CD8-positive, alpha-beta memory T cell (primary cell): ENCODE measurements at places on chromosomes 7 and 10. TPM values are rescaled to one million over a fixed set of nuclear protein-coding genes. Genes with fewer than 3 reads are reported as not detected.

VPS41 gene
- total RNA-seq, result 66.9 TPM

PLEKHS1 gene
- total RNA-seq, result not detected

GRCh38 chr7:130144312-130145171, 60.7 kb downstream of the TMEM209 start:
- DNase-seq, result no peak

DNA sequence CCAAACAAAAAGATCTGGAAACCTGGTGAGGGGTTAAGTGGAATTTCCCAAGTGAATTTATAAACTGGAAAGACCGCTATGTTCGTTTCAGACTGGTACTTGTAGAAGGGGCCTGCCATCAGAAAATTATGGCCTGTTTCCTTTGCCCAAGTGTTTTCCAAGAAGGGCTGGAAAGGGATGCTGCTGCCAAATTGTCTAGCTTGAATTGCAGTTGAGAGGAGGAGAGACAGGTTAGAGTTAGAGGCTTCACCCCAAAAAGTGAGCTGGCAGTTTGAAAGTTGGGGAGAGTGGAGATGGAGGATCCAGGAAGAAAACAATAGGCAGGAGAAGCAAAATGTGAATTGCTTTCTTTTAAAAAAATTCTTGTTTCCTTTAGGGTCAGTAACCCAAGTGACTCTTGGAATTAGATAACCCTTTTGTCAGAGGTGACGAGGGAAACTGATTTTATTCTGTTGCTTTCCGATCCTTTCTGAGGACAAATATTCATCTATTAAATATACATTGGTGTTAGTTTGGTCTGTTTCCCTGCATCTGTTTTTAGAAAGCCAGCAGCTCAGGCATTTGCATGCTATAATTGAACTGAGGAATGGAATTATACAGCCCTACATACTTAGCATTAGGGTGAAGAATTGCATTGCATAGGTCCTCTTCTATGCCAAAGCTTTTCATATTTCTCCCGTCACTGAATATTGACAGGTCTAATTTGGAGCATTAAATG, 82.5 kb upstream of the PRR15 start:
- no peak for DNase-seq

RNLS gene
- total RNA-seq, result 4.6 TPM

DNA sequence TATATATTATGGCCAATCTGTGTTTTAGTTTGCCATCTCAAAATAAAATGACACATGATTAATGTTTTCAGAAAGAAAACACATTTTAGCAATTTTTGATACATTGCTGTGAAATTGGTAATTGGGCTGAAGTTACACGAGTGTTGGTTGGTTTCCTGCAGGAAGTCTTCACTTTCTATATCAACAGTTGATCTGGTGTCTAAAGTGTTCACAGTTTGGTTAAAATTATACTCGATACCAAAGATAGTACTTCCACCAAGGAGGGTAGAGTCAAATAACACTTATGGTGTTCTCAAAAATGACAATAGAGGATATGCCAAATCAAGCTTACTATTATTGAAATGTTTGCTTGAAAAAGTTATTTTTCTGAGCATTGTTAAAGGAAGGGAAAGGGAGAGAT, 120.3 kb upstream of the GLCCI1 start:
- DNase-seq, result no peak

GRCh38 chr7:44177570-44178131, 11.6 kb downstream of the GCK start:
- DNase-seq, result no peak

HOXA7 gene
- not detected for total RNA-seq

STEAP1 gene
- total RNA-seq, result not detected

SPDYE9 gene
- total RNA-seq, result not detected

GRCh38 chr10:68105820-68106219, 3.5 kb upstream of the MYPN start:
- DNase-seq, result no peak

- no peak for DNase-seq
Observed at GRCh38 chr10:71230656-71231025, 18.3 kb downstream of the UNC5B start.

DNA sequence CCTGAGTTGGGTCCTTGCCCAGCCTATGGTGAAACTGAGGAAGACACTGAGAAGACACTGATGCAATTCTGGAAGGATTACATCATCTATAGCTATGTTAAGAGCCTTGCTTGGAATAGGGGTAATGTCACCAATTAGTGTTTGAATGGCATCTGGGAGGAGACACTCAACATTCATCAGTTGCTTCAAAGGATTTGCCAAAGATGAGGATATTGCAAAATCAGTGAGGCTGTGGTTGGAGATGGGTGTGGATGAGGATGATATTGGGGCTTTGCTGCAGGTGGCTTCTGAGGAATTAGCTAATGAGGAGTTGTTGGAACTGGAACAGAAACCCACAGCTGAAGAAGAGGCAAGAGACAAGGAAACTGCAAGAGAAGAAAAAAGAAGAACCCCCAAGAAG, 146.7 kb upstream of the SP4 start:
- no peak for DNase-seq

GRCh38 chr7:40000734-40001315, 50.8 kb downstream of the CDK13 start:
- no peak for DNase-seq

GRCh38 chr10:86314616-86315548, 51.7 kb downstream of the GRID1 start:
- DNase-seq, result no peak

- no peak for DNase-seq
Observed at GRCh38 chr10:49611166-49611815, 1.2 kb downstream of the SLC18A3 start.

SPDYE2 gene
- total RNA-seq, result not detected

SBDS gene
- total RNA-seq, result 92.0 TPM

DNA sequence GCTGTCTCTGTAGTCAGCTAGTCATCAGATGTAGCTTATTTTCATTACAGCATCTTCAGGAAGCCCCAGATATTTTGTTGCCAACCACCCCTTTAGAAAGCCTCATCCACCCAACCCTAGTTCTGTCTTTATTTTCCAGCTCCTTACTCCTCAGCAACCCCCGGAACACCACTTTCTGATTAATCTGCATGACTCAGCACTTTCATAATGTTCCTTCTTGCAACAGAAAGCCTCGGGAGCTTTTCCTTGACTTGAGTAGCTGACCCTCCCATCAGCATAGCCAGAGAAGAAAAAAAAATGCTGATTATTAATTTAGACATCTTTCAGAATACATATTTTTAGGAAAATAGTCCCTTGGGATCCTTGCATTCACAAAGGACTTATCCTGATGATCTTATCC, 244.0 kb upstream of the CXCL12 start:
- DNase-seq, result no peak

- DNase-seq, result no peak
Observed at GRCh38 chr10:4024516-4025245, 239.7 kb upstream of the KLF6 start.

LAMTOR4 gene
- 125 TPM for total RNA-seq

- no peak for DNase-seq
Observed at GRCh38 chr7:901388-902154, 25.2 kb downstream of the GET4 start.

GRCh38 chr10:100637785-100638184, 102.0 kb downstream of the HIF1AN start:
- DNase-seq, result no peak

- no peak for DNase-seq
Observed at GRCh38 chr7:78164459-78164858, 365.9 kb downstream of the PHTF2 start.

DNA sequence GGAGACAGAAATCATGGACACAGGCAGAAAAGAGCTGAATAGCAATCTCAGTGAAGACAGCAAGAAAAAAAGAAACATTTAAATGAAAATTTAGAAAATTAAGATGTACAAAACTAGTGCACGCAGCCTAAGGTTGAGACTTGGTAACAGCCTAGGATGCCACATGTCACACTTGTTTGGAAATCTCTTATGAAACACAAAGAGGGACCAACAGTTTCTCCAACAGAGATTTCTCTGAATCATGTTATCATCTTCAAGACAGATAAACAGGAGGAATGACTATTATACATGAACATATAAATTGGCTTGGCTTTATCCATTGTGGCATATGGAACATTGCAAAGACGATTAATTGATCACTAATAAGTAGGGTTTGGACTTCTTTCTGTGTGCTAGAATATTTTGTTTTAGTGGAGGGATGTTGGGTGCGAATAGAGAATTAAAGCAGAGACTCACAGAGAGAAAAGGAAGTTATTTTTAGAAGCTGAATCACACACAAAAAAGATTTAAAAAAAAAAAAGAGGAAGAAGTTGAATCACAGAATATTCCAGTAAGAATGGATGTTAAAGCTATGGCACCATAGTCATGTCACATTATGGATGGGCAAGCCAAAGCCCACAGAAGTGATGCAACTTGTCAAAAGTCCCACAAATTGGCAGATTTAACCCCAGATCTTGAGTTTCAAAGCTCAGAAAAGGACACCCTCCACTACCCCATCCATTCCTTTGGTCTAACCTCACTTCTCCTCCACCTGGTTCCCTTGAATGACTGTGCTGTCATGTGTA, 91.6 kb downstream of the MYOF start:
- DNase-seq, result no peak

DNA sequence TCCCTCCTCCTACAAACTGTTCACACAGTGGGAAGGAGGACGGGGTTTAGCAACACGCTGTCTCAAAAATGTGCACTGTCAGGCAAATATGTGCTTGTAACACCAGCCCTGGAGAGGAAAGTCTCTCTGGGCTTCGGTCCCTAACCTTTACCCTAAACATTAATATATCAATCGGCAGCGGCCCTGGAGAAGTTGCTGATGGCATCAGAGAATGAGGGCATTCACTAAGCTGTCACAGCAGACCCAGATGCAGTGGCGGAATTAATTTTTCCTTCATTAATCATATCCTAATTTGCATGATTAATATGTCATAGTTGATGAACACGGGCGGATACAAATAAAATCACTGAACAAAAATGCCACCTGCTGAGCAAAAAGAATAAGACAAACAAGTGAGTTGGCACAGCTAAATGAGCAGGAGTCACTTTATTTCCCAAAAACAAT, 45.2 kb upstream of the INSIG1 start:
- no peak for DNase-seq

SLC13A1 gene
- total RNA-seq, result not detected

OR6V1 gene
- not detected for total RNA-seq

GRCh38 chr7:129176916-129177710, 11.3 kb upstream of the SMO start:
- DNase-seq, result no peak

DNA sequence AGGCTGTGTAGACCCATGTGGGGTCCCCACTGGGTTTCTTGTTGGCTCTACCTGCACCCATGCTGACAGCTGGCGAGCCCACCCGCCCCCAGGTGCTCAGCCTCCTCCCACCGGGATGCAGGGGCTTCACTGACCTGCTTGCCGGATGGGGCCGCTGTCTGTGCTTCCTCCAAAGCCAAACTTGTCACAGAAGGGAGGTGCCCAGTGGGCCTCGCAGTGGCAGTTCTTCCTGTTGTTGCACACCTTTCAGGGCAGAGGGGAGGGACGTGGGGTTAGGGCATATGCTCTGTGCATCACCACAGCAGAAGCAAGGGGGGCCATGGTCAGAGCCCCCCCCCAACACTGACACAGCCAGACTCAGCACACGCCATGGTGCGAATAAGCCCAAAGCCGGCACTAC, 146.5 kb downstream of the FANK1 start:
- DNase-seq, result no peak

DNA sequence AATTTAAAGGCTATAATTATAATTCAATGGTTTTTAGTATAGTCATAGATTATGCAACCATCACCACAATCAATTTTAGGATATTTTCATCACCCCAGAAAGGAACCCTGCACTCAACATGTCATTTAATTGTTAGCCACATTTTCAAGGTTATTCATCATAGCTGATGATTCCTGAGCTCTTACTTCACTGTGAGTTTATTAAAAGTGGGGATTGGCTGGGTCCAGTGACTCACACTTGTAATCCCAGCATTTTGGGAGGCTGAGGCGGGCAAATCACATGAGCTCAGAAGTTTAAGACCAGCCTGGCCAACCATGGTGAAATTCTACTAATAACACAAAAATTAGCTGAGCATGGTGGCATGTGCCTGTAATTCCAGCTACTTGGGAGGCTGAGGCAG, 787 bp downstream of the CCL26 start:
- DNase-seq, result no peak
